ENCODE measurements at places on chromosomes 5 and 9.

DNA sequence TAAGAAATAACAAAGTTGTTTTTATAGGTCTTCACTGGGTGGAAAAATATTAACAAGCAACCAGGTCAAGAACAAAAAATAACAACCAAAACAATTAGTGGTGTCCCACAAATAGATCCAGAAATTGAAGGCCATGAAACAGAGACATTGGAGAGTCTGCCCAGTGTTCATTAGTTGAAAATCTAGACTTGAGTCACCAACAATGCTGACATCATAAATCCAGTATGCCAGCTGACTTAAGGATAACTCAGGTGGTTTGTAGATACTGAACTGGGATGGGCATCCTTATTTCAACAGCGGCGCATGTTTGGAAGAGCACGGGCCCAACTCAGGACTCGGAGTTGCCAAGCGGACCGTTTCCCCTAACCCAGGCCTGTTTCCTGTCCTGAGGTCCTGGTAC lies 80.7 kb upstream of the TNFAIP8 start:
- DNase-seq, result no peak

DNA sequence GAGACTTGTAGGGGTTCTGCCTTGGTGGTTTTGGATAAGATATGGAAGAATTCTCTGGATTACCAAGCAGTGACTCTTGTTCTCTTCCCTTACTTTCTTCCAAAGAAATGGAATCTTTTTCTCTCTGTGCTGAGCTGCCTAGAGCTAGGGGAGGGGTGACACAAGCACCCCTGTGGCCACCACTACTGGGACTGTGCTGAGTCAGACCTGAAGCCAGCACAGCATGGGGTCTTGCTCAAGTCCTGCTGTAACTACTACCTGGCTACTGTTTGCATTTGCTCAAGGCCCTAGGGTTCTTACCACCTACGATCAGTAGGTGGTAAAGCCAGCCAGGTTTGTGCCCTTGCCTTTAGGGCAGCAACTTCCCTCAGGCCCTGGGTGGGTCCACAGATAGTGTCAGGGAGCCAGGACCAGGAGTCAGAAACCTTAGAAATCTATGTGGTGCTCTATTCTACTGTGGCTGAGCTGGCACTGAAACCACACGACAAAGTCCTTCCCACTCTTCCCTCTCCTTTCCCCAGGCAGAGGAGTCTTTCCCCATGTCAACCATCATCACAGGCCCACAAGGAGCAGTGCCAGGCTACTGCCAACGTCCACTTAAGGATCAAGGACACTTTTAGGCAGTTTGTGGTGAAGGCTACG lies 53.8 kb downstream of the SREK1 start:
- no peak for DNase-seq

DNA sequence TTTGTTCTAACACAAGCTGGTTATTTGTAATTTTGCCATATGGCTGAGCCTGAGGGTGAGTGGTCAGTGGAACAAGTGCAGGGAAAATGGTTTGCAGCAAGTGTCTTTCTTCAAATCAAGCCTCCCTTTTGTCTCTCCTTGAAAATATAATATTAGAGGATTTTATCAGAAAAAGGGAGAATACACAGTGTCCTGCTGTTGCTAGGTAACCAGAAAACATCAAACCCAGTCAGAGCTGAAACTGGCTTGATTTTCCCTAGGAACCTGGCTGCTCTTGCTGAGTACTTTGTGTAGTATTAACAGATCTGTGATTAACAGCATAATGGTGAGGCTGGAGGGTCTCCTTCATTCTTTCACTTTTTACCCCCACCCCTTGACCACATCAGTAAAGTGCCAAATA lies 314.0 kb downstream of the ARHGEF28 start:
- no peak for DNase-seq

DNA sequence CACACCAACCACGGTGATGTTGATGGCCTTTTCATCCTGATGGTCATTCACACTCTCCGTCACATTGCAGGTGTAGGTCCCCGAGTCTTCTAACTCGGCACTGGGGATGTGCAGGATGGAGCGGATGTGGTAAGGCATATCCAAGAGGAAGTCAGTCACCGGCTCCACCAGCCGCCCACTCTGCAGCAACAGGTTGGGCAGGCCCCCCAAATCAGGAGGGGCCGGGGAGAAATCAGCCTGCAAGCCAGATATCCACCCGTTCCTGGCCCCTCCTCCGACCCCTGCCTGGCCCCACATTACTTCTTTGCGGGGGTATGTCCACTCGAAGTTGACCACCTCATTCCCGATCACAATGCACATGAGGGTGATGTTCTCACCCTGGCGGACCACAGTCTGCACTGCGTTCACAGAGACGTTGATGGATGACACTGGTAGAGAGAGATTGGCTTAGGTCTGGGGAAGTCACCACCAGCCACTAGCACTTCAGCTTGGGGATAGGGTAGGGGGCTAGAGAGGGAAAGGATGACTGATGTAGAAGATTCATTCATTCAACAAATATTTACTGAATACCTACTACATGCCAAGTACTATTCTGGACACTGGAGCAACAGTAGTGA lies 22.0 kb downstream of the PDGFRB start:
- no peak for DNase-seq

DNA sequence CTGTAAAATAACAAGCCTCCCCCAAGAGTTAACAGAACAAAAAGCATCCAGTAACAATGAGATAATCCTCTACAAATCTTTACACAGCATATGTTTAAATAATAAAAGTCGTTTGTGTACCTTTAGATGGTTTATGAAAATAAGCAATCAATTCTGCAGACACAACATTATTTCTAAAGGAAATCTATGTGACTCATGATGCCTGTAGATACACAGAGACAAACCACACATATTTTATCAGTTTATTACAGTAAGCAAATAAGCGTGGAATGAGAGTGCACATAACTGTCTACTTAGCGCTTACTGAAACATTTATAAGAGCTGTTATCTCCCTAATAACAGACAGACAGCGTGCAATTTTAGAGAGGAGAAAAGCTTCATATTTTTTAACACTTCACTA lies 243.6 kb downstream of the AP3B1 start:
- no peak for DNase-seq

DNA sequence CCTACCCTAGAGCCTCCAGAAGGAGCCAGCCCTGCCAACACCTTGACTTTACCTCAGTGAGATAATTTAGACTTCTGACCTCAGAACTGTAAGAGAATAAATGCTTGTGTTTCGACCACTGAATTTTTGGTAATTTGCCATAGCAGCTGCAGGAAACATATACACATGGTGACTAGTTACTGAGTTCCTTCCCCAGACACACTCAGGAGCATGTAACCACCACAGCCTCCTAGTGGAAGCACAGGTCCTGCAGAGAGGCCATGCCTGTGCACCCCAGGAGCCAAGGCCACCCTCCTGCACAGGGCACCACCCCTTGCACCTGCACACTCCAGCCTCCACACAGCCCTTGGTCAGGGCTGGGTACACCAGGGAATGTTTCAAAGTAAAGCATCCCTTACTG lies 7.6 kb upstream of the CAMSAP1 start:
- DNase-seq, result no peak

DNA sequence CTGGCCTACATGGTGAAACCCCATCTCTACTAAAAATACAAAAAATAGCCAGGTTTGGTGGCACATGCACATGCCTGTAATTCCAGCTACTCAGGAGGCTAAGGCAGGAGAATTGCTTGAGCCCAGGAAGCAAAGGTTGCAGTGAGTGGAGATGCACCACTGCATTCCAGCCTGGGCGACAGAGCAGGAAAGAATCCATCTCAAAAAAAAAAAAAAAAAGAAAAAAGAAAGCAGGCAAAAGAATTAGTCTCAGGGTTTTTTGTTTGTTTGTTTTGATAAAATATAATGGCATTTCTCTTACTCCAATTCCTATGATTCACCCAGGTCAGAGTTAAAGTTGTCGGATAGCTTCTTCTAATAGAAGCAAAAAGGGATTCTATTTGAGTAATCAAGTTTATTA lies 67.0 kb upstream of the ATG10 start:
- no peak for DNase-seq

- DNase-seq, result no peak
Observed at GRCh38 chr5:174825587-174825986, 101.2 kb downstream of the MSX2 start.

DNA sequence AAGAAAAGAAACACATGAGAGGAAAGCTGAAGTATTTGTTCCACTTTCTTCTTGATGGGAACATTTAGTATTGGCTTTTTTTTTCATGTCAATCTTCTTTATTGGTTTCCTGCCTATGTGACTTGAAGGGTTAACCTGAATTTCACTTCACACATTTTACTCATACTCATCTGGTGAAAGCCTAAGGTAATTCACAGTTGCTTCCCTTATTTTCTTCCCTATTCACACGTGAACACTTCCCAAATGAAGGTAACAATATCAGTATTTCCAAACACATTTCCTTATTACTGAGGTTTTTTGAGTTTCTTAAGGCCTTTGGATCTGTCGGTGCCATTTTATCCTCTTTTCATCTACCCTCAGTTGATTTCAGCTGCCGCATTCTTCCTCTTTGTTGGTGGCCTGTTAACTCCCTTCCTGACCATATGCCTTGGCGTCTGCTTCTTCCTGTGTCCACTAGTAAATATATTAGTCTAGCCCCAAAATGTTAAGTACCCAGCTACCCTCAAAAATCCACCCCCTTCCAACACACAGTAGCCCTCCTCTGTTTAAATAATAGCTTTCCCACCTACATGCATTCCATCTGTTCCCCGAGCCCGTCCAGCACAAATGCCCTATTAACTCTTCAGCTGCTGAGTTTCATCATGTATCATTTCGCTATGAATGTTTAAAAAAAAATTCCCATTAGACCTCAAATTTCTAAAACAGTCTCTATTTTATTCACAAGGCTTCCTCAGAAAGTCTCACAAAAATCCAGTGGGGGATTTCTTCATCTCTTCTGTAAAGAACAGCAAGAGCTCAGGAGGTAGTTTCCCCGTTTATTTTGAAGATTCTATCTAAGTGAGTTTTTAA lies 97.3 kb downstream of the USP20 start:
- no peak for DNase-seq

DNA sequence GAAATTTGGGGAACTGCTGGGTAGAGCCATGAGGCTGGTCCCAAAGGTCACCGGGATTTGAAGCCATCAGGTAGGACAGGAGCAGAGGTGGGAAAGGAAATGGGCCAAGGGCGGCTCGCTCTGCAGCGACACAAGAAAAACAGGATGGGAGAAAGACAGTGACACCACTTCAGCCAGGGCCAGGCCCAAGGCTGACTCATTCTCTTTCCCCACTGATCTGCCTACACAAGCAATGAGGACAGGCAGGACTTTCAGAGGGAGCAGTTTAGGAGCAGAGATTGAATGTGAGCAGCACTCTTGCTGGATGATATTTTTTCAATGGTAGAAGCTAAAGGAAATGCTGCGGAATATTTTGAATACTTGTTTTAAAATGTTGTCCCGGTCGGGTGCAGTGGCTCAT lies 3.5 kb downstream of the RUFY1 start:
- no peak for DNase-seq

DNA sequence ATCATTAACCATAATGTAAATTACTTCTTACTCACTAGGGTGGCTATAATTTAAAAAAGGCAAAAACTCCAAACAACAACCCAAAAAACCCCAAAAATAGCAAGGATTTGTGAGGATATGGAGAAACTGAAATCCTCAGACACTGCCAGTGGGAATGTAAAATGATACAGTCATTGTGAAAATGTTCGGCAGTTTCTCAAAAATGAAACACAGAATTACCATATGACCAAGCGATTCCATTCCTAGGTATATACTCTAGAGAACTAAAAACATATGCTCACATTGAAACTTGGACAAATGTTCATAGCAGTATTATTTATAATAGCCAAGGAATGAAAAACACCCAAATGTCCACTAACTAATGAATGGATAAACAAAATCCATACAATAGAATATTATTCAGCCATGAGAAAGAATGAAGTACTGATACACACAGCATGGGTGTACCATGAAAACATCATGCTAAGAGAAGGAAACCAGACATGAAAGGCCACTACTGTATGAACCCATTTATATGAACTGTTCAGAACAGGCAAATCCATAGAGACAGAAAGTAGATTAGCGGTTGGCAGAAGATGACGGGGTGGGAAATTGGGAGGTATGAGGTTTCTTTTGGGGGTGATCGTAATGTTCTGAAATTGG lies 119.1 kb downstream of the MAPKAP1 start:
- no peak for DNase-seq

- DNase-seq, result no peak
Observed at GRCh38 chr9:104868687-104869404, 59.1 kb downstream of the ABCA1 start.

GRCh38 chr9:84897362-84898094 lies 228.0 kb downstream of the NTRK2 start:
- DNase-seq, result no peak

GRCh38 chr5:125424402-125425141 lies 678.1 kb upstream of the ZNF608 start:
- no peak for DNase-seq

GRCh38 chr5:138664276-138664943 lies 88.8 kb upstream of the CTNNA1 start:
- no peak for DNase-seq

- DNase-seq, result no peak
Observed at GRCh38 chr5:122019919-122020590, 58.0 kb downstream of the LOX start.

- no peak for DNase-seq
Observed at GRCh38 chr9:124622882-124623281, 115.7 kb upstream of the NR5A1 start.

DNA sequence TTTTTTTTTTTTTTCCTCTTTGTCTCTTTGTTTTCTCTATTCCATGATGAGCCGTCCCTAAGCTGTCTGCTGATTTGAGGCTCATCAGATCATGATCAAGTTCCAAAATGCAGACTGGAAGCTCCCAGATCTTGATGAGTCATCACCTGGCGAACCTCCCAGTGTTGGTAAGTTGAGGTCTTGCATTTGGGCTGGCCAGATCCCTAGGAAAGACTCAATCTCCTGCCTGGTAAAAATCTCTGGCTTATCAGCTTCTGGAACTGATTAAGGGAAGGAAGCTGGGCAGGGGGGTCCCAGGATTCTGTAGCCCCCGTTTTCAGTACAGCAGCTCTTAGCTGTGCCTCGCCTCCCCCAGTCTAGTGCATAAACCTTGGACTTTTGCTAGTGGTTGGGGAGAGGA lies 69.0 kb downstream of the TSPAN17 start:
- no peak for DNase-seq

DNA sequence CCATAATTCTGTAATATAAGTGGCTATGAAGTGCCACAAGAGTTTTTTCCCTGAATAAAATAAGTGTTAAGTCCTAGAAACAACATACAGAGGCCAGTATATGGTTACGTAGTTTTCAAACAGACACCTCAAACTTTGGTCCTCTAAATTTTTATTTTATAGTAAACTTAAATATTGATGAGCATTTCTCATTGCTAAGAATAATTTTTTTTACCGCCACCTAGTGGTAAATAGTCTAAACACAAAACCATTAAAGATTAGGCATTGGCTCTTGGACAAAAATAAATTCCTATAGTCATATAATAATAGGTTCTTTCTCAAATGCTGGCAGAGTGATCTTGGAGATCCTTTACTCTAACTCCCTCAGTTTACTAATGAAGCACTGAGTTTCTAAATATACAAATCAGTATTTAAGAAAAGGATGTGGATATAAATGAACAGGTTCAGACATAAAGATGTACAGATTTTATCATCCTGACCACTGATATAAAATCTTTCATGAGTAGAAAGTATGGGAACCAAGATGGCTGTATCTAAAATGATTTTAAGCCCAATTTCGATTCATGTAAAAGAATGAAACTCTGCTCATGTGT lies 136.2 kb downstream of the FANCC start:
- DNase-seq, result no peak

GRCh38 chr5:14168144-14168792 lies 25.1 kb downstream of the TRIO start:
- no peak for DNase-seq

- DNase-seq, result no peak
Observed at GRCh38 chr5:142119051-142119625, 10.6 kb downstream of the NDFIP1 start.

Data from Peyer's patch (tissue), 4 donors.